T-helper 1 cell (primary cell): ENCODE measurements at places on chromosomes 7 and 10.

DNA sequence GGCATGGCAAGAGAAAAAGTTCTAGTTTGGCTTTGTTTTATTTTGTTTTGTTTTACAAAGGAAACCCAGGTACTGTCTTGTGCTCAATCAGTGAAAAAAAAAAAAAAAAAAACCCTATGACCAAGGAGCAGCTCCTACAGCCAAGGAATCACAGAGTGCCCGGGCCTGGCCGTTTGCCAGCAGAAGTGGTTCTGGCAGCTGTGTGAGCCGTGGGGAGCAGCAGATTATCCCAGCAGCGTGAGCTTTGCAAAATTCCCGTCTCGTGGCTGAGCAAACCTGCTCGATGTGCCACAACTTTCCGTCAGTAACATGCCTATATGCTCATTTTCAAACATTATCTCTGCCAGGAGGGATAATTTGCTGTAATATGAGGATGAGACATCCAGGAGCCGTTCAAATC, 293.7 kb downstream of the POU6F2 start:
- no peak for DNase-seq

DNA sequence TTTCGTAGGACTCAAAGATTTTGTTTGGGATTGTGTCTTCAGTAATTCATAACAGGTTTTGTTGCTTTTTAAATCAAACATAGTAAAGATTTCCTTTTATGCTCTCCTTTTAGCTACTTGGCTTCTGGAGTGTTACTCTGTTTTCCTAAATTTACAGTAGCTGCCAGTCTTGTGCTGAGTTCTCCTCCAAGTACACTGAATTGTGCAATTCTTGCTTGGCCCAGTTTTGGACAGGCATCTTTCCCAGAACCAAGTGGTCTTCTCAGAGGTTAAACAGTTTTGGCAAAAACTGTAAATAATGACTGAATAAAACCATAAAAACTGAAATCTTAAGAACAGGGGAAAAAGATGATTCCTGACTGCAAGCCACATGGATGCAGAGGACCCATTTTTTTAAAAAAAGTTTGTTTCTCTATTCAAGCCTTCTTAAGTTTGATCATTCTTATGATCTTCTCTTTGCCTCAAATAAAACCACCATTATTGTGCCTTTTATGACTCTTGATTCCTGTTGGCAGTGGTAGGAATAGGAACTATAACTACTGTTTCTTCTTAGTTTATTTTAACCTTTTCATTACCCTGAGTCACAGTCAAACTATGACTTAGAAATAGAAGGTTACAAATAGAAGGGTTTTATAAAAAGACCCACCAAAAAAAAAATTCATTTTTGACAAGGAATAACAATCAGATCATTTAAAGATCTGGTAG, 88.0 kb downstream of the MDFIC start:
- no peak for DNase-seq

- no peak for DNase-seq
Measured at GRCh38 chr10:78798976-78799730, 269.6 kb upstream of the ZMIZ1 start.

DNA sequence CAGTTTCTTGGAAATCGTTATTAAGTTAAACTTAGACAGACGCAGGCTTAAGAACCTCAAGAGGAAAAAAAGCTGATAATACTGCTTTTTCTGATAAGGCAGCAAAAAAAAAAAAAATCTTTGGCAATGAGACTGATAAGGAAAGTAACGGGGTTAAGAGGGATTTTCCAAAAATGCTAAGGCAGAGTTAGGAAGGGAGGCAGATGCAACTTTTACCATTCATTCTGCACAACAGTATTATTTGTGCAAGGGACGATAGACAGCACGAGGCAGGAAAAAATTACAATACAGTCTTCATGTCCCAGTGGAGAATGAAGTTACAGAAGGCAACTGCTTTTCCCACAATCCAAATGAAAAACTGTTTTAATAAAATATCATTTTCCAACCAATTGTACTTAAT, 194.0 kb downstream of the DOCK4 start:
- no peak for DNase-seq

- no peak for DNase-seq
Measured at GRCh38 chr10:100895896-100896295, 16.9 kb upstream of the SLF2 start.

GRCh38 chr7:110975486-110975885, 115.4 kb upstream of the LRRN3 start:
- no peak for DNase-seq

DNA sequence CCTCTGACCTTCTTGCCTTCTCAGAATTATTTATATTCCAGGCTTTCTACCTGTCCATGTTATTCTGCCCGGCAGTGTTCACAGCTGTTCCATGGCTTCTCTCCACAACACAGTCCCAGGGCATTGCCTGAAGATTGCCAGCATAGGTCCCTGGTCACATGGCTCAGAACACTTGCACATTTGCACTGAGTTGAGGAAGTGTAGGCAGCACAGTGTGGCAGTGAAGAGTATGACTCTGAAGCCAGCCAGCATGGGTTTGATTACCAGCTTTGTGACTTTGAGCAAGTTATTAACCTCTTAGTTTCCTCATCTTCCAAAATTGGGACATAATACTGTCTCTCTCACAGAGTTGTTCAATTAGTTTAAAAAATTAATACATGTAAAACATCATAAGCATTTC, 73.2 kb upstream of the NEUROD6 start:
- no peak for DNase-seq

DNA sequence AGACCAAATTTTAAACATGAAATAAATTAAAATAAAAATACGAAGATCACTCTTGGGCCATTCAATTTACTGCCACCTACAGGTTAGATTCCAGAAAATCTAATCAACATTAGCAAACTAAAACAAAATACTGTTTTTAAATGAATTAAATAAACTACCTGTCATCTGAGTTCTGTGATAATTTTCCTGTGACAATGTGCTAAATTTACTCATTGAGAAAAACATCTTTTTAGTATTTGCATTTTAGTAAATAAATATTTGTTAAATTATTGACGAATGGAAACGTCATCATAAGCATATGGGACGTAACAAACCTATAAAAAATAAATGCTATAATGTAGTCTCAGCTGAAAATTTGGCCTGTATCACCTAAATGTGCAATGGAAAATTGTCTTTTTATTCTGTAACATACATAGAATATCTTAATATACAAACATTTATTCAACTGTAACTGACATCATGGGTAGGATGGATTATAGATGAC, 72.1 kb downstream of the ITGB8 start:
- no peak for DNase-seq

DNA sequence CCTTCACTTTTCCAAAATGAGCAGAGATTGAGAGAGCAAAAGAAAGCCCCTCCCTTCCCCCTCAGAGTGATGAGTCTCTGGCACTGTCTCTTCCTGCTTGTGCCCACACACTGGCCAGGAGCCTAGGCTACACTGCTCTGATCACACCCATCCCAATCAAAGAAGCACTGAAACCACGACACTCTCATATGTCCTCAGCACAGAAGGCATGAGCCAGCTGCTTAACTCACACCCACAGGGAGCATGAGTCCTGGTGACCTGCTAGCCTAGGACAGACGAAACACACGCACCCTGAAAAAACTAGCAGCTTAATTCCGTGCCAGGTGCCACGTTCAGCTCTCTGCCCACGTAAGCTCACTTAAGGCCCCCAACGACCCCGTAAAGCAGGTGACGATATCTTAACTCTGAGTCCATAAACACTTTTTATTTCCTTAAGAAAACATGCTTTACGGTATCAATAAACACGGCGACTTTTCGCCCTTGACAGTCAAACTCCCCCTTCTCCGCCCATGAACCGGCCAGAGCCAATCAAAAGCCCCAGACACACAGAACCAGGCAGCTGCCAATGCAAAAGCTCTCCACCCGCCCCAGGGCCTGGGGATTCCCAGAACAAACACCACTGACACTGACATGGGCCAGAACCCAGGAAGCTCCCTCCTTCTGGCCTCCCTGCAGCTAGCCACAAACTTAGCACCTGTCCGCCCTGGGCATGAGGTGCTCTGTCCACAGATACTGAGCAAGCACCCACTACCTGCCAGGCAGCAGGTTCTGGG, 69.0 kb downstream of the TNRC18 start:
- no peak for DNase-seq

GRCh38 chr10:51524041-51524440, 175.4 kb downstream of the CSTF2T start:
- DNase-seq, result no peak

DNA sequence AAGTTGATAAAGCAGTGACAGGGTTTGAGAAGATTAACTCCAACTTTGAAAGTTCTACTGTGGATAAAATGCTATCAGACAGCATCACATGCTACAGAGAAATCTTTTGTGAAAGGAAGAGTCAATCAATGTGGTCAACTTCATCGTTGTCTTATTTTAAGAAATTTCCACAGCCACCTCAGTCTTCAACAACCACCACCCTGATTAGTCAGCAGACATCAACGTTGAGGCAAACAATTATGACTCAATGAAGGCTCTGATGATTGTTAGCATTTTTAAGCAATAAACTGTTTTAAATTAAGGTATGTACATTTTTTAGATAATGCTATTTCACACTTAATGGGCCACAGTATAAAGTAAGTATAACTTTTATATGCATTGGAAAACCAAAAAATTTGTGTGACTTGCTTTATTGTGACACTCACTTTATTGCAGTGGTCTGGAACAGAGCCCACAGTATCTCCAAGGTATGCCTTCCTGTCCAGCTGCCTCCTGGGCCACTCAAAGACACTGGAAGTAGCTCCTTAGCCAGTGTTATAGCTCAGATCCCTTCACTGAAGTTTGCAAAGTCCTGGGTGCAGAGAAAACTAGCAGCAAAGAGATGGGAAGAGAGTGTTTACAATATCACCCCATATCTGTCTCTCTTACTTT, 293.1 kb downstream of the ARHGAP12 start:
- no peak for DNase-seq

DNA sequence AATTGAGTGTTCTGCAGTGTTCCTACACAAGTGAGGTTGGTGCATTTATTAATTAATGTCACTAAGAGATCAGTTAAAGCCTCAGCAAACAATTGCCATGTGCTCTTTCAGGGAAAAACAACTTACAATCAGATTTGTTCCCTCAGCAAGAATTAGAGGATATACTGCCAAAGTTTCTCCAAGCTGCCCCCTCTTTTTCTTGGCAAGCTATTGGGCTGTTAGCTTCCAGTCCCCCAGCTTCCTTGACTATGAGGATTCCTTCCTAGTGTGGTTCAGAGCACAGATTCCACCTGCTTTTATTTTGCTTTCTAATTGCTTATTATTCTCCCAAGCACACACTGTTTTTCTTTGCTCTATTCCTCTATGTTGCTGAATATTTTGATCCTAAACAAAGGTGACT, 112.7 kb downstream of the RBM20 start:
- no peak for DNase-seq

DNA sequence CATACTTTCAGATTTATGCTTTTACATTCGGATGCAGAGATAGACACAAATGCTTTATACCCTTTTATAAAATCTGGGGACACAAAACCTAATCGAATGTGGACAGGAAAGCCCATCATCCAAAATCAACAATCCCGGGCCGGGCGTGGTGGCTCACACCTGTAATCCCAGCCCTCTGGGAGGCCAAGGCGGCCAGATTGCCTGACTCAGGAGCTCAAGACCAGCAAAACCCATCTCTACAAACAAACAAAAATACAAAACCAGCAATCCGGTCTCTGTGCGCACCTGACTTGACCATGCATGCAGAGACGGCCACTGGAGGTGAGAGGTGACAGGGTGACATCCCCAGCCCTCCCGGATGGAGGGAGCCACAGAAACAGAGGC, 13.5 kb downstream of the COBL start:
- DNase-seq, result no peak

DNA sequence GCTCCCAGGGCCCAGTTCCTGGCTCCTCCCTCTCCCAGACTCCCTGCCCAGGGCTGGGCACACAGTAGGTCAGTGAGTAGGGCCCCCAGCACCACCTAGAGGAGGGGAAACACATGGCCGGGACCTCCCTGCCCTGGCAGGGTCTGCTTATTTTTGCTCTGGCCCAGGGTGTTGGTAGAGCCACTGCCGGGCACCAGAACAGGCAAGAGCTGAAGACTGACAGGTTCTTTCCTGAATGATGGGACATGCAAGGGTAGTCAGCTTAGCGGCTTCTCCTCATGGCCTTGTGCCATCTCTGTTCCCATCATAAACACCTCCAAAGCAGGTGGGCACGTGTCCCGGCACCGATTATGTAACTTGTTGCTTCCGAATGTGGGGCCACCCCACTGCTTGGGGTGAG, 86.5 kb downstream of the NEURL1 start:
- no peak for DNase-seq

DNA sequence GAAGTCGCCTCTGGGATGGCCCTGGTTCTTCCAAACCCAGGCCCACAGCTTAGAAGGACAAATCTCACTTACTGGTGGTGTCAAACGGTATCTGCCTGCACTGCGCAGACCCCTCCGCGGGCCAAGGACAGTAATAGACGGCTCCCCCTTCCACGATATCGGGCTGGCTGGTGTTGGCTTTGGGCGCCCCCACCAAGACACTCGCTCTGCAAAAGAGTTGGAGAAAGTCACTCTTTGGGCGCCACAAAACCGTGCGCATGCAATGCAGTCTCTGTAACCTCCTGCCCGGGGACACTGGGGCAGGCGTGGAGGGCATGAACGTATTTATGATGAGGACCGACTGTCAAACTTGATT, 1.1 kb downstream of the ITGA8 start:
- no peak for DNase-seq

GRCh38 chr7:143041346-143041745, 10.8 kb upstream of the OR6V1 start:
- DNase-seq, result no peak

DNA sequence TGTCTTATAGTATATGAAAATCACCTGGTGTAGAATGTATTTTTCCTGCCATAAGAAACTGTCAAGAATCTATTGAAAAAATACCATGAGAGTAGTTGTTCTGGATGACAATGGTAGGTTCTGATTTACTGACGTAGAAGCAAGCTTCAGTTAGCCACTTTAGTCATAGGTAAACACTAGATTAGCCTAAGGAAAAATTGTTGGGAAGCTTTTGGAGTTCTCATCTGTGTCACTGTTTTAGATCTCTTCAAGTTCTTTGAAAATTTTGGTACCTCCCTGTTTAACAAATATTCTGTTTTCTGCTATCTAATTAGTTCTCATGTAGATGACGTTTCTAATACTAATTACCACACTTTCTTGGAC, 131.8 kb downstream of the ADK start:
- DNase-seq, result no peak

- DNase-seq, result no peak
Measured at GRCh38 chr7:77736991-77737390, 40.7 kb downstream of the RSBN1L start.
